ENCODE measurements at places on chromosomes 3 and 15.

DNA sequence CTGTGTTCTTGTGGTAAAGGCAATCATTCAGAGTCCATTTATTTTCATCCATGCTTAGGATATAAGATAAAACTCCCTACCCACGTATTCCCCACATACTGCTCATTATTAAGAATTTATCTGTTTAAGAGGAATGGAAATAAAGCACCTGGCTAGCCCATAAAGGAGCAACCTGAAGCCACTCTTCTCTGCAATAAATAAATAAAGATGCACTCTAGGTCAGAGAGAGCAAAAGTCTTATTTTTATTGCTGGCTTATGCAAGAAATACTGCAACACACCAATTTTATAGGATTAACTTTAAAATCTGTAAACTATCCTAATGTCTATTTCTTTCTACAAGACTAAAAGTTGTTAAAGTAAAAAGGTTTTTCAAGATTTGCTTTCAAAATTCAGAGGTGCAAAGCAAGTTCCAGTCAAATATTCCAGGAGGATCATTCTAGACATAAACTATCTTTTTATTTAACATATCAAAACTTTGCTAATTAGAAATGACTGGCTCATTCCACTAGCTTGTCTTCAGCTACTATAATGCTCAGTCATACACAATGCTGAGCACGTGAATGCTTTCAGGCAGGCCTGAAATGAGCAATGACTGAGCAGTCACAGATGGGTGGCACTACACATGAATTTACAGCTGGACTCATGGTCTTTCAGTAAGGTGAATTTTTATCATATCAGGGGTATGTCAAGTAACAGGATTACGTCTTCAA is 7.1 kb downstream of the TJP1 start:
- DNase-seq = no peak

GRCh38 chr3:107987036-107987939 is 103.5 kb downstream of the CD47 start:
- no peak for DNase-seq

- no peak for DNase-seq
These were observed 96.4 kb downstream of the TMEM212 start for GRCh38 chr3:171939578-171939977.

GRCh38 chr3:155227141-155227540 is 66.3 kb downstream of the STRIT1 start:
- DNase-seq = no peak

DNA sequence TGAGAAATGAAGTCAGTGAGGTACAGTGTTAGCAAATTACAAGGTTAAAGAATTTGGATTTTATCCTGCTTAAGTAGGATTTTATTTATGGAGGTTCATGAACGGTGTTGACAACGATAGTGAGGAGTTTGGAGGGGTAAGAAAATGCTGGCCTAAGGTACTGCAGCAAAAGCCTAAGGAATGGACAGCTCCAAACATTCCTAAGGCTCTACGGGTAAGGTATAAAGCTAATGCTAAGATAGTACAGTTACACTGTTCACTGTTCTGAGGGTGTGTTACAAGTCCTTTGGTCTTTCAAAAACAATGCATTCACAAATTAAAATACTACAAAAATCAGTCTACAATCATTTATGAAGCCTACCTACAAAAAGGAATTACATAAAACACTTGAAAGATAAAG is 7.3 kb downstream of the MTMR10 start:
- no peak for DNase-seq

DNA sequence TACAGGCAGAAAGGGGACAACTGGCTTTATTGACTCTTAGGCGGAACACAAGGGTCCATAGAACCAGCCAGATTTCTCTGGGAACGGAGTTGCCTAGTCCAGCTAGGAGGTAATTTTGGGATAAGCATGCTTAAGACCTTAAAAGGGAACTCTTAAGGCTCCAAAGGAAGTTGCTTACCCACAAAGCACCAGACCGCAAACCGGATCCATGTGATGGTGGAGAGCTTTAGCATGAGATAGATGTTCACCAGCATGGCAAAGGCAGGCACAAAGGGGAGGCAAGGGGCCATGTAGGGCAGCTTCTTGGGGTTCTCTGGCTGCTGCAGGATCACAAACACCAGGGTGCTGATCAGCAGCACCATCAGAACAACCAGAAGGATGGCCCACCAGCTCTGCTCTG is 61.4 kb downstream of the CLDN11 start:
- DNase-seq = no peak

DNA sequence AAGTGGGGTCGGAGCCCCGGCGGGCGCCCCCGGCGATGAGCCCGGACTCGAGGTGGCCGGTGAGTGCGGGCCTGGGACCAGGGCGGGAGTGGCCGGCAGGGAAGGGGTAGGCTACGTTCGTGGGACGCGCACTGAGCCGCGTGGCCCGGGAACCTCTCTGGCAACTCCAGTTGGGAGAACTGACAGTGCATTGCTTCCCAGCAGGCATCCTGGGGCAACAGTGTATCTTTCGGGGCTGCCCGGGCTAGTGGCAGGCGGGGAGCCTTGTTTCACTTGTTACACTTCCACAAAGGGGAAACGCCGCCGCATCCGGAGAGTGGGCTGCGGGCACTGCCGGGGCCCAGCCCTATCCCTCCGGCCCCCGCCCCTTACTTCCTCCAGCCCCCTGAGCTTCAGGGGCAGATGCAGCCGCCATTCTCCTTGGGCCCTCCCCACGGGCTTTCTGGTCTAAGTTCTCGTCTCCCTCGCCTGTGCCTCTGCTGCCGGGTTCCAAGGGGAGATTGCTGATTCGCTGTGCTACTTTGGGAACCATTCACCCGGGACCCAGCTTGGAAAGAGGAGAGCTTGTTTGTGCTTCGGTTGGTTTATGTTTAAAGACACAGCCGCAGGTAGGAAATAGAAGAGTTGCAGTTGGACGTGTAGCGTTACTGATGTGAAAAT is 675 bp downstream of the BRPF1 start:
- DNase-seq = no peak

DNA sequence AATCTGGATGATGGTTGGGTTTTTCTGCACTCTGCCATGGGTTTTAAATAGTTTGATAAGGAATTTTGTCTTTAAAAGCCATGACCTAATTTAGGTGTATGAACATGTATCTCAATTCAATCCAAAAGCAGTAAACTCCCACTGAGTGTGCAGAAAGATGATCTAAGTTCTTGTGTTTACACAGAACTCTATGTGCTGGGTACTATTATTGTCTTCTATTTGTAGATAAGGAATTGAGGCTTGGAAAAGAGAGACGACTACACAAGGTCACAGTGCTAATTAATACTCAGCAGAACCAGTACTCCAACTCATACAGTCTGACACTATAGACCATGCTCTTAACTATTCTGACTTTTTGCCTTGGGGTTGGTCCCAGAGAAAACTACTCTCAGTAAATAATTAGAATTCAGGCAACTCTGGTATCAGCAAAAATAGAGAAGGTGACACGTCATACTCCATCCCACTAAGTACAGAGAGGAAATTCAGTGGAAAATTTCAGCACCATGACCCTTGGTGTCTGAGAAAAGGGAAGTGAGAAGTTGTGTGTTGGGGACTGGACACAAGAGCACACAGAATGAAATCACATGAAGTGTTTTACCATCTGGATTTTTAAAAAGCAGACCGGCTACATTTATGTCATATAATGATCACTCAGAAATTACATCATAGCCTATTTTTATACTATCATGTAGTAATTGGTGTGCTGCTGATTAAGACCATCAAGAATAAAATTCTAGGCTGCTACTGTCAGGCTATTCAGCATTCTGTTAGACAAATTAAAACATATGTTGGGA is 18.3 kb upstream of the MYH15 start:
- DNase-seq = no peak

DNA sequence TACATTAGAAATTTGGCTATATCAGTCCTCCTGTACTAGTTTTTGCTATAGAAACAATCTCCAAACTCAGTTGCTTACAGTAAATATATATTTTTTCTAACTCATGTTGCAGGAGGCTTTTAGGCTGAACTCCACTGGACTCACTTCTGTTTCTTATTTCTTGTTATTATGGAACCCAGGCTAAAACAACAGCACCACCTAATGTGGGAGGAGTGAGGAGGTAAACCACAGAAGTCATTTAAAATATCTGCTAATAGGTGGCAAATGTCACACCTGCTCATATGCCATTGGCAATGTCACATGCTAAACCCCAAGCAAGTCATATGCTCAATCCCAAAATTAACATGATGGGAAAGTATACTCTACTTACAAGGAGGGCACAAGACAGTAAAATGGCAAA is 462.2 kb downstream of the PLOD2 start:
- no peak for DNase-seq

DNA sequence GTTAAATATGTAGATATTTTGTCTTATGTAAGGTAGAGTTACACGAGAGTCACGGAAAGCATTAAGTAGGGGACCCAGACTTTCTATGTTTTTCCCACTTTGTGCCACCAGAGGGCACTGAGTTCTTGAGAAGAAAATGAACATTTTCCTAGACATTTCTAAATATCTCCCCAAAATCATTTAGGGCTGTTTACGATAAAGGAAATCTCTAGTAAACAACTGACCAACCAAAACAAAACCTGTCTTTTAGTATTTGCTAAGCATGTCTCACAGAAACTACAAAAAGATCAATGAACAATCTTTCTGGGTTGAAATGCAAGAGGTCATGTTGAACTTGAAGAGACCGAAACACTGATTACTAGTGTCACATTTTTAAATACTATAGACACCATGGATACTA is 16.1 kb downstream of the POU1F1 start:
- no peak for DNase-seq

DNA sequence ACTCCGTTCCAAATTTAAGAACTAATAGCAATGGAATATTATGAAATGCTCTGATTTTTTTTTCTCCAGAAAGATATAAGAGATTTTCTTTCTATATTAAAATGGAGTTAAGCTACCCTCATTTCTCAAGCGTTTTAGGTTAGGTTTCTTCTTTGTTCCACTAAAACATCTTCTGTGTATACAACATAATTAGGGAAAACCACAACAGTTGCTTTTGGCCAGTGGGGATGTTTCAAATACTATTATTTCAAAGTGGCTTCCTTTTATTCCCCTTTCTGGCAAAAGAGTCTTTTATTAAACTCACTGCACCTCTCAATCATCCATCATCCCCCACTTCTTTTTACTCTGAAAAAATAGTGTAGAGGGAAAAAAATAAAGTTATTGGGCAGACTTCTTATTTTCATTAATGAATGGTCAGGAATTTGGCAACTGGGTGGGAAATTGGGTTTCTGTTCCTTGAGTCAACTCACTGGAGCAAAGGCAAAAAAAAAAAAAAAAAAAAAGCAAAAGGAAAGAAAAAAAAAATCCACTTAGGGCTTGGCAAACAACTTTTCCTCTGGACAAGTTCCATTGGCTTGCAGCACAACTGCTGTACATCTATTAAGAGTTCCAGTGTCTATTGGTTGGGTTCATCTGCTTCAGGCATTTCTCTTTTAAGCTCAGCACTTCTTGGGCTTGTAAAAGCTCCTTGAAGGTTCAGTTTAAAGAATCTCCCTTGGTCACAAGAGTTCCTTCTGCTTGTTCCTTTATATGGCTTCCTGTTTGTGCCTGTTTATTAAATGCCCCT is 963.4 kb downstream of the ROBO1 start:
- no peak for DNase-seq

DNA sequence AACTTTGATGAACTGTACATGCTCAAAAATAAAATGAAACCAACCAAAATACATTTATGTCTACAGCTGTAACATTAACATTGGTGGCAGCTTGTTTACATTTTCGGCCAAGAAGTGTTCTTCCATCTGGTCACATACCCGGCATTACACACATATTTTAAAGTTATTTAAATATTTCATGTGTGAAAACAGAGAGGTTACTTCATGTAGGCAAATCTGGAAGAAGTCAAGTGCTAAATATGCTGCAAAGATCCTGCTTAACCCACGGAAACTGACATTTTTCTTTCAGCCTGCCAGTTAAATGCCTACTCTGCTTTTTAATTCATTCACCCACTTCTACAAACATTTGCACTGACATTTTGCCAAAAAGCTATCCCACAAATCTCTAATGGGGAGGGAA is 69.7 kb downstream of the MB21D2 start:
- no peak for DNase-seq

- DNase-seq = no peak
These were observed at the start of gene MYL3 for GRCh38 chr3:46863261-46863782. TSS of gene MYL3 (minus strand) at chr3:46863444. CDS start at chr3:46863390, 54 bp downstream.

- DNase-seq = no peak
These were observed 1.0 kb downstream of the ANP32A start for GRCh38 chr15:68819495-68820294.

GRCh38 chr3:48514431-48515227 is 10.7 kb upstream of the SHISA5 start:
- DNase-seq = no peak

DNA sequence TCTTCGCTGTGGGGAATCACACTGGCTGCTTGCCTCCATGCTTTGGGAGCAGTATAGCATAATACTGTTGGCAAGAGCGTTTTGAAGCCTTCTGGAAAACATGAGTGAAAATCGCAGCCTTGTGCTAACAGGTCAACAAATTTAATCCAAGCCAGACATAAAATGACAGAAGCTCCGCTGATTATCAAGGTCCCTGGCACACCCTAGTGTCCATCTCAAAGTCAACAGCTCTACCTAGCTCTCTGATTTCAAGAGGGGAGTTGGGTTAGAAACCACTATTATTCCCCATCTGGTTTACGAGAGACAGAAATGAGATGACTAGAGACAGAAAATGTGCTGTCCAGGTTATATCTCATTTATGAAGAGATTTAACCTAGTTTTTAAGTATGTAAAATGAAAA is 73.6 kb upstream of the MDFIC2 start:
- no peak for DNase-seq

GRCh38 chr3:27758083-27758482 is 36.0 kb upstream of the EOMES start:
- no peak for DNase-seq

DNA sequence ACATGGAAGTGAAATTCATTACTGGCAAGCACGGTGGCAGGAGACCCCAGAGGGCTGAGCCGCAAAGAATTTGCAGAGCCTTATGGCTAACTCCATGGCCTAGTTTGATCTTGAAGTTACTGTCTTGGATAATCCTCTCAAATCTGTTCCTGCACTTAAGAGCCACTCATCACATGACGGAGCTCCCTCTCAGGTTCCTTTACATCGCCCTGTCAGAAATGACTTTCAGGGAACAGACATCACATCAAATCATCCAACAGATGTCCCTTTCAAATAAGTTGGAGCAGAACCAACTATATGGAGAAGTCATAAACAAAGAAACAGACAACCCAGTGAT is 328.8 kb upstream of the THBS1 start:
- no peak for DNase-seq

- DNase-seq = no peak
These were observed 2.3 kb downstream of the POPDC2 start for GRCh38 chr3:119657887-119658702.

- DNase-seq = no peak
These were observed 36.9 kb upstream of the RYK start for GRCh38 chr3:134287512-134287911.

- no peak for DNase-seq
These were observed 2.1 kb downstream of the MYD88 start for GRCh38 chr3:38140326-38141172.

- no peak for DNase-seq
These were observed 44.8 kb upstream of the RNU6-1 start for GRCh38 chr15:67884514-67885174.

Data from activated CD4-positive, CD25-positive, alpha-beta regulatory T cell treated with anti-CD3 and anti-CD28 coated beads, Interleukin-2, amount 50 U/mL, for 16 hours (primary cell).